ENCODE measurements at places on chromosomes 16 and 17. TPM values are rescaled to one million over a fixed set of nuclear protein-coding genes. Genes with fewer than 3 reads are reported as not detected.

The HSPB9 gene
- not detected for total RNA-seq

The SYNGR3 gene
- total RNA-seq: 1.9 TPM

The MTSS2 gene
- 9.1 TPM for total RNA-seq

The ARHGAP44 gene
- total RNA-seq: 1.1 TPM

The SGF29 gene
- 7.7 TPM for total RNA-seq

The SLC9A5 gene
- total RNA-seq: 1.8 TPM

The ZNF385C gene
- total RNA-seq: not detected

The ASIC2 gene
- under 0.01 TPM for total RNA-seq

Measured in IMR-90 (cell line).